Activated effector memory CD4-positive, alpha-beta T cell treated with anti-CD3 and anti-CD28 coated beads, Interleukin-2, amount 50 U/mL, for 16 hours (primary cell): ENCODE measurements at places on chromosomes 3 and 15.

DNA sequence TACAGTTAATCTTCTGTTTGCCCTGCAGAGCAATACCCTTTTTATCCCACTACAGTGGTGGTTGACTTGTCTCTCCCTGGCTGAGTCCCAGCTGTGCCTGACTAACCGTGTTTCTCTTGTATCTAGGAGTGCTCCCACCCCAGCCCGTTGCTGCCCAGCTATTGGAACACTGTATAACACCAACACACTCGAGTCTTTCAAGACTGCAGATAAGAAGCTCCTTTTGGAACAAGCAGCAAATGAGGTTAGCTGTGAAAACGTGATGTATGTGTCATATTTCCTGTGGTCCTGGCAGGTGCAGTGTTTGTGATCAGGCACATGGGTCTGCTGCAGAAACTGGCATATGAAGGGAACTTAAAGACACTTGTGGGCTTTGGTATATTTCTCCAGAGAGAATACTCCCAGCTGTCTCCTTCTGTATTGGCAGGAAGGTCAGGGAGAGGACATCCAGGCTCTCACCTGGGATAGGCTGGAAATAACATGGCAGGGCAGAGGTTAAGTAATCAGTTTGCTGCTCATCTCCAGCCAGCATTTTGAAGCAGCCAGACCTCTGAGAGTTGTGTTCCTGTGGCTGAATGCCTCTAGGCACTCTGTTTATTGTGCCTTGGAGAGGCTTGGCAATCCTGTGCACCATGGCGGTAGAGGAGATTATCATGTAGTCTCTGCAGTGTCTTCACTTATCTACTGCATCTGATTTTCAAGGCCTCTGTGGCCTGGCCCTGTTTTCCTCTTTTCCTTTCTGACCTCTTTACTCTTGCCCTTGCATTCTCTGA, 34.8 kb downstream of the ATG7 start:
- peak; percentile 64 for DNase-seq

GRCh38 chr15:51359981-51360380, 18.5 kb downstream of the GLDN start:
- DNase-seq = no peak

- DNase-seq = no peak
These were observed 688 bp downstream of the XPC start for GRCh38 chr3:14177580-14178246.

- peak; percentile 86 for DNase-seq
These were observed at the start of gene ISL2 for GRCh38 chr15:76336254-76337058. Gene ISL2, plus strand, starts transcription at chr15:76336773. Its CDS starts 111 bp downstream, at chr15:76336884.

- DNase-seq = no peak
These were observed 774 bp downstream of the GPR87 start for GRCh38 chr3:151315846-151316245.

DNA sequence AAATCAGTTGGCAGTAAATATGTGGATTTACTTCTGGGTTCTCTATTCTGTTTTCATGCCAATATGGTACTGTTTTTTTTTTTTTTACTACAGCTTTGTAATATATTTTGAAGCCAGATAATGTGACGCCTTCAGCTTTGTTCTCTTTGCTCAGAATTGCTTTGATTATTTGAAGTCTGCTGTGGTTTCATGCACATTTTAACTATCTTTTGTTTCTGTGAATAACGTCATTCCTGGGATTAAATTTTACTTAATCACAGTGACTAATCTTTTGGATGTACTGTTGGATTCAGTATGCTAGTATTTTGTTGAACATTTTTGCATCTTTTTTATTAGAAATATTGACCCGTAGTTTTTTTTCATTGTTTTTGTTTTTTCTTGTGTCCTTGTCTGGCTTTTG, 576.5 kb downstream of the ZNF385D start:
- DNase-seq = no peak

DNA sequence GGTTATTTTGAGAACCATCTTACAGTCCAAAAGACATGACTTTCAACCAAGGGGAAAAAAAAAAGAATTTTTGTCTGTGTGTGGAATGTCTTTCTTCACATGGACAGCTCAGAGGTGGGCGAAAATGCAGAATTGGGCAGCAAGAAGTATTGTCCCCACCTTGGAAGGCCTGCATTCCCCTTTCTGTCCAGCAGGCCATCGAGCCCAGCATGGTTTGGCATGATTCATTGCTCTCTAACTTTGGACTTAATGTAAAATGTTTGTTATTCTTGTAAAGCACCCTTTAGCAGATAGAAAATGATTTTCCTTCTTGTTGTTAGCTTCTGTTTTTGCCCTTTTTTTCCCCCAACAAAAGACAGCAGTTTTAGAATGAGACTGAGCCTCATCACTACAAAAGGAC, 12.4 kb downstream of the MYO1E start:
- DNase-seq = no peak

GRCh38 chr15:45177285-45177684, 10.5 kb downstream of the SHF start:
- no peak for DNase-seq

DNA sequence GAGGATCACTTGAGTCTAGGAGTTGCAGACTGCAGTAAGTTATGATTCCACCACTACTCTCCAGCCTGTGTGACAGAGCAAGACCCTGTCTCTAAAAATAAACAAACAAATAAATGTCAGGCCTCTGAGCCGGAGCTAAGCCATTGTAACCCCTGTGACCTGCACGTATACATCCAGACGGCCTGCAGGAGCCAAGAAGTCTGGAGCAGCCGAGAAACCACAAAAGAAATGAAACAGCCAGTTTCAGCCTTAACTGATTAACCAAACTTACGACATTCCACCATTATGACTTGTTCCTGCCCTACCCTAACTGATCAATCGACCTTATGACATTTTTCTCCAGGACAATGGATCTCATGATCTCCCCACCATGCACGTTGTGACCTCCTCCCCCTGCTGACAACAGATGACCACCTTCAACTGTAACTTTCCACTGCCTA, 32.5 kb upstream of the ZKSCAN7 start:
- no peak for DNase-seq

DNA sequence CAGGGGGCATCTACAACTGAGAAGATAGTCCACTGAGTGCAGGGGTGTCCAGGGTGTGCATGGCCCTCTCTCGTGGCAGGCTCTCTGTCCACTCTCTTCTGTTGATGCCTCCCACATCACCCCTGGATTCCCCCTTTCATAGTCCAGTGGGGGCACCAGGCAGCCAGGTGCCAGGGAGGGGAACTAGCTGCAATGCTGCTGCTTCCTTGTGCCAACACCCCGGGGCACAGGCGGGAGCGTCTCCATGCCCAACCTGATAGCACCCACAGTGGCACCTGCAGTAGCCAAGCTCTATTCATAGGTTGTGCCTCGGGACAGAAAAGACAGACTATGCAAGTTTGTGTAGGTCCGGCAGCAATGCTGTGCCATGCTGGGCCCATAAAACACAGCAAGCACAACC, 11.7 kb downstream of the DUOX2 start:
- peak; percentile 47 for DNase-seq

GRCh38 chr3:193897731-193898180, 238.2 kb upstream of the HES1 start:
- DNase-seq = no peak

DNA sequence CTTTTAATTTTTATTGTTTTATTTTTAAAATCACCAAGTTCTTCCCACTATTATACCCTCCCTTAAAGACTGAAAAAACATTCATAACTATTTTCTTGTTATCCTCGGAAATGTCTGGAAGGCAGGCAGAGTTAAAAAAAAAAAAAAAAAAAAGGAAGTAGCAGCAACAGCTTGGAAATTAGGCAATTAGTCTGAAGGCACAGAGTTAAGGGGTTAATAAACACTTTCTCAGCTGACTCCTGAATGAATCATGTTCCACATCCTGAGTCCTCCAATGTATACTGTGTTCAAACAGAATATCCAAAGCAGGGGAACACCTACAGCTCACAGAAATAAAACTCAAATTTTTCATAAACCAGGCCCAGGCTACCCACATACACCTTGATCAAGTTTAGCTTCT, 5.8 kb downstream of the HEXA start:
- DNase-seq = no peak

- DNase-seq = no peak
These were observed 500.1 kb downstream of the MFSD1 start for GRCh38 chr3:159301961-159302360.

- no peak for DNase-seq
These were observed 83.5 kb upstream of the MRPL3 start for GRCh38 chr3:131586277-131586676.

GRCh38 chr15:92277776-92278175, 115.9 kb upstream of the ST8SIA2 start:
- no peak for DNase-seq

DNA sequence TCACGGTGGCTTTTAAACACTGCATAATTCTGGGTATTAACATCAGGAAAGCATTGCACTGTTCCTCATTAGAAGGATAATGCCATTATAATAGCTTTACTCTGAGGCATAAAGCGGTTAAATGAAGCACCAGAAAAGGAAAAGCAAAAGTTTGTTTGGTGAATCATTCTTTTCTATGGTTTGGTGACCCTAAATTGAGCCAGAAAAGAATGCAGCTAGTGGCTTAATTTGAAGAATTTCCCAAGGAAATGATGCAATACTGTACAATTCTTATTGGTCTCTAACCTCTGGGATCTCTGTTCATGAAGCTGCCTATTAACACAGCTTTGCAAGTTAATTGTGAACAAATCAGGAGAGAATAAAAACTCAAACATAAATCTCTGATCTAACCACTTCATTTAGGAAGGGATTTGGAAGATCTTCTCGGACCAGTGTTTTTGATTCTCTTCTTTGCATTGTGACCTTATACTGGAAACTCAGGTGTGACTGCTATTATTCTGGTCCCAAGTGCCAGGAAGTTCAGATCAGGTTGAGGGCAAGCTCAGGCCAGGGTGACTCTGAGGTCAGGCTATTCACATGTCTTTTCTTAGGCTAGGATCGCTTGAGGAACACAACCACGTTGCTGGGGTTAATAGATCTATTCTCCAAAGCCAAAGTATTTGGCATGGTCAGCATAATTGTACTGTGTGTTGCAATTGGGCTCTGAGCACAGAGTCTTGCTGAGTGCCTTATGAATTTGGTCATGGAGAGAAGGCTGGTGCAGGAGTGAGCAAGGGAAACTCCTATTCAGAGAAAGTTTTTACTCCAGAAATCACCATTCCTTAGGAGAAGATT, 11.3 kb upstream of the DLG1 start:
- DNase-seq = no peak

GRCh38 chr3:66609660-66610561, 109.1 kb upstream of the LRIG1 start:
- no peak for DNase-seq

GRCh38 chr15:88482263-88482662, 14.8 kb downstream of the MRPS11 start:
- DNase-seq = no peak

DNA sequence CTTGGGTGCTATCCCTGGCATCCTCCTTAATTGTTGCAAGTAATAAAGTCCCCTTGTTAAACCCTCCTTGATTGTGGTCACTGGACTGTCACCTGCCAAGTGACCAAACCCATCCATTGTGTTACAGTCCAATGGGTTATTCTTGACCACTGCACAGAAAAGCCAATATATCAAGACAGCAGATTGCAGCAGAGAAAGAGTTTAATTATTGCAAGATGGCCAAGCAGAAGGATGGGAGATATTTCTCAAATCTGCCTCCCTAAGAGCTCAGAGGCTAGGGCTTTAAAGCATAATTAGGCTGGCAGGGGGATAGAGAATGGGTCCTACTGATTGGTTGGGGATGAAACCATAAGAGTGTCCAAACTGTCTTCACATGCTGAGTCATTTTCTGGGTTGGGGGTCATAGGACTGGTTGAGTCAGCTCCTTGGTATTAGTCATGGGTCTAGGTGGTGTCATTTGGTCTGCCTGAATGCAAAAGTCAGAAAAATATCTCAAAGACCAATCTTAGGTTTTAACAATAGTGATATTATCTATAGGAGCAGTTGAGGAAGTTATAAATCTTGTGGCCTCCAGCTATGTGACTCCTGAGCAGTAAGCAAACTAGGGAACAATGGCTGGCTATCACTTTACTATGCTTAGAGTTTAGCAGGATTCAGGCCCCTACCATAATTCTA, 19.1 kb upstream of the XYLB start:
- no peak for DNase-seq

DNA sequence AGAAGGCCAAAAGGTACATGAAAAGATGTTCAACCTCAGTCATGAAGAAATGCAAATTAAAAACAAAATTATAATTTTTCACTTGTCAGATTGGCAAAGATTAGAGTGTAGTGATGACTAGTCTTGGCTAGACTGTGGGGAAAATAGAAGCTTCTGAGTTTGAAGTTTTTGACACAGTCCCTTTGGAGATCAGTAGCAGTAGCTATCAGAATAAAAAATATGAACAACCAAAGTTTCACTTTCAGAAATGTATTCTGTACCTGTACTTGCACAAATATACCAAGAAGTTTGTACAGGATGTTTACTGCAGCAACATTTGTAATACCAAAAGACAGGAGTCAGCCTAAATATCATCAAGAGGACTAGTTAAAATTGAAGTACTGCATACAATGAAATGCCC, 14.1 kb downstream of the ATP2C1 start:
- no peak for DNase-seq

- no peak for DNase-seq
These were observed 1.1 kb downstream of the SLC6A1 start for GRCh38 chr3:10993729-10994065.

GRCh38 chr15:68175526-68175925, 29.6 kb downstream of the CALML4 start:
- DNase-seq = no peak

- DNase-seq = no peak
These were observed 138.5 kb downstream of the CPNE4 start for GRCh38 chr3:131896285-131896684.

- peak; percentile 16 for DNase-seq
These were observed 281.8 kb downstream of the FAM43A start for GRCh38 chr3:194967151-194968117.

DNA sequence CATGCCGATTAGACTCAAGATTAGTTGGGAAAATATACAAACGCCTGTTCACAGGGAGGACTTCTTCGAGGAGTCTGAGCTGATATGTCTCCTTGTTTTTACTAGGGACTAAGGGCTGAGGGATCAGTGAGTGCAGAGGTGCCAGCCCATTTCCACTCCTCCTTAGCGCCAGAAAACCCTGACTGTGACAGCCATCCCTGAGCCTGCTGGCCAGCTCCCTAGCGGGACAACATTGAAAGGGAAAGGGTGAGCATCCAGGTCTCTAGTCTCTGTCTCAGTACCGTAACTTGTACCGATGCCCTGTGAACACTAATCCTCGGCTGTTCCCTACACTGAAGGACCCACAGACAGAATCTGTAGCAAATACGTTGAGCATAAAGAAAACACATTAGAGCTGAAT, 243.4 kb downstream of the WNT5A start:
- DNase-seq = no peak

- DNase-seq = peak; percentile 81
These were observed at the start of gene CD200 for GRCh38 chr3:112333002-112333380. Gene CD200, plus strand, starts transcription at chr3:112333156. Its CDS starts 57 bp downstream, at chr3:112333213.

DNA sequence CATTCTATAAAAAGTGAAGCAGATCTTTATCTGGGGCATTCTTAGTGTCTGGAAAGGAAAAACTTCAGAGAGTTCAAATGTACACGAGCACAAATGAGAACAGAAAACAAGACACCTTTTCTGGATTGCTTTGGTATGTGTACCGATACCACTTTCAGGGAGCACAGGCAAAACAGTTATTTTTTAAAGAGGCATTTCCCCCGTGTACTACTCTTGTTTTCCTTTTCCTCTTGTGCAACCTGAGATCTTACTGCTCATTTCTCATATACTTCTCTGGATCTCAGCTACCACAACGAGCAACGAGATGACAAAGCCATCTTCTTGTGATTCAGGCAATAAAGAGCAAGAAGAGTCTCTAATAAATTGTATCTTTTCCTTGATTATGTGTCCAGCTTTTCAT, 463.6 kb downstream of the SHQ1 start:
- DNase-seq = no peak

- no peak for DNase-seq
These were observed 9.0 kb downstream of the GMNC start for GRCh38 chr3:190853464-190853863.
